HL-60 (cell line): ENCODE measurements at places on chromosomes 1 and 21.

GRCh38 chr1:27491748-27492700, 2.1 kb upstream of the WASF2 start:
- DNase-seq = no peak

DNA sequence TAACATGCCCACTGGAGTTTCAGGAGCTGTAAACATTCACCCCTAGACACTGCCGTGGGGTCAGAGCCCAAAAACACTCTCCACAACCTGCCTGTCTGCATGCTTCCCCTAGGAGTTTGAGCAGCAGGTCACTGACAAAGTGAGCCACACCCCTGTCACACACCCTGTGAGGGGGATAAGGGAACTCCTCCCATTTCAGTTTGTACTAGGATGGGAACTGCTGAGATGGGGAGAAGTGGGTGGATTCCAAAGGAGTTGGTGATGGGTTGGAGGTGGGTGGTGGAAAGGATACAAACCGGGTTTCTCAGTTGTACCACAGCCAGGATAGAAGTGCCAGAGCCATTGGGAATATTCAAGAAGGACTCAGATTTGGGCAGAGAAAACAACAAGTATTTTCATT, 140.2 kb downstream of the MIS18A start:
- no peak for DNase-seq

GRCh38 chr1:31239653-31240241, at the start of gene NKAIN1:
TSS of gene NKAIN1 (minus strand) at chr1:31239887. CDS start at chr1:31239547, 340 bp downstream.
- no peak for DNase-seq

DNA sequence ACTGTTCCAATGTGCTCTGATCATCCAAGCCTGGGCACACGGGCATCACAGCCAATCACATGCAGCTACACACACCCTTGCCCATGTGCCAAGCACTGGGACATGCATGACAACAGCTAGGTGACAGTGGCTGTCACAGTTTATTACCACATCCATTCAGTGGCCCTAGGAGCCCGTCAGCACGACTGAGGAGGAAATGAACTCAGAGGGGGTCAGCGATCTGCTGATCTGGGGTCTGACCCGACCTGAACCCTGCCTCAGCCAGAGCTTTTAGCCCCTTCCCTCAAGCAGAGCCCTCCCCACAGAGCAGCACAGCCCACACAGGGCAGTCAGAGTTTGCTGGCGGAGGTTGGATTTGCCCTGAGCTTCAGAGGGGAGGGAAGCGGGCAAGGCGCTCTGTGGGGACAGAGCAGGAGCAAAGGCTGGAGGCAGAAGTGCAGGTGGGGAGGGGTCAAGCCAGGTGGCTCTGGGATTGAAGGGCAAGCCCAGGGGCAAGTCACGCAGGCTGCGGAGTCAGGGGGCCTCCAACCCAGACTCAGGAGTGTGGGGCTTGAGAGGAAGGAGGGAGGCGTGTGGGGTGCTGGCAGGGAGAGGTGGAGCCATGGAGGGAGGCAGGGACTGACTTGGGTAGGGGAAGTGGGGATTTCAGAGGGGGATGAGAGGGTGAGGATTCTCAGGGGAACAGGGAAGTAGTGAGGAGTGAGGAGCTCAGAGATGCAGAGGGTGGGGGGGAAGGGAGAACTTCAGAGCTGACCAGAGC, 10.4 kb downstream of the SH3BGRL3 start:
- peak; percentile 90 for DNase-seq

- DNase-seq = no peak
Observed at GRCh38 chr1:66353257-66353656, 180.7 kb upstream of the SGIP1 start.

- DNase-seq = no peak
Observed at GRCh38 chr1:213409971-213410370, 358.9 kb downstream of the RPS6KC1 start.

DNA sequence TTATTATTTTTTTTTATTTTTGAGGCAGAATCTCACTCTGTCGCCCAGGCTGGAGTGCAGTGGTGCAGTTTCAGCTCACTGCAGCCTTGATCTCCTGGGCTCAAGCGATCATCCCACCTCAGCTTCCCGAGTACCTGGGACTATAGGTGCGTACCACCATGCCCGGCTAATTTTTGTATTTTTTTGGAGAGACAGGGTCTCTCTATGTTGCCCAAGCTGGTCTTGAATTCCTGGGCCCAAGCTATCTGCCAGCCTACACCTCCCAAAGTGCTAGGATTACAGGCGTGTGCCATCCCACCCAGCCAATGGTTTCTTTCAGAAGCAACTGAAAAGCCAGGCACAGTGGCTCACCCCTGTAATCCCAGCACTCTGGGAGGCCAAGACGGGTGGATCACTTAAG, 2.3 kb downstream of the KRTCAP2 start:
- DNase-seq = no peak

GRCh38 chr21:41858466-41859296, 20.5 kb downstream of the PRDM15 start:
- DNase-seq = no peak

DNA sequence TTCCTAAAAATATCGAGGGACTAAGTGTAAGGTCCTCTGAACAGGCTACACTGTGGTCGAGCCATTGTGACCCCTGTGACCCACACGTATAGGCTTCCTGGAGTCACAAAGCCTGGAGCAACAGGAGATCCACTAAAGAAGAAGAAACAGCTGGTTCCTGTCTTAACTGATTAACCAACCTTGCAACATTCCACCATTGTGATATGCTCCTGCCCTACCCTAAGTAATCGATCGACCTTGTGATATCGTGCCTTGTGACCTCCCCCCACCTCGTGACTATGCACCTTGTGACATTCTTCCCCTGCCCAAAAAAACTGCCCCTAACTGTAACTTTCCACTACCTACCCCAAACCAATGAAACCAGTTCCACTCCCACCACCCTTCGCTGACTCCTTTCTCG, 304.6 kb upstream of the FAM78B start:
- no peak for DNase-seq

DNA sequence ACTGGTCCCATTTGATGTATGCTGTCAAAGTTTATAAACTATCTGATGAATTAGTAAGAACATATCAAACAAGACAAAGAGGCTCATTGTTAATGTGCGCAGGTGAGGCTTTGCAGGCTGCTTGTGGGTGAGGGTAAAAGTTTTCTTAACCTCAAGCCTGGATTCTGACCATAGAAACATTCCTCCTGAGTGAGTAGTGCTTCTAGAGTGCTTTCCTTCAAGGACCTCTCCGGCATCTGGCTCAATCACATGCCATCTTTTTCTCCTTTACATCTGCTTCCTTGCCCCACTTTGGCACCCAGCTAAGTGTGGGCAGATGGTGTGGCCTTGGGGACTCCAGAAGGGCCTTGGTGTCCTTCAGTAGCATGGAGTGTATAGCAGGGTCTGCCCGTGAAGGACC, 104.0 kb downstream of the ROR1 start:
- DNase-seq = no peak

- DNase-seq = no peak
Observed at GRCh38 chr1:45013551-45014209, 1.6 kb downstream of the UROD start.

DNA sequence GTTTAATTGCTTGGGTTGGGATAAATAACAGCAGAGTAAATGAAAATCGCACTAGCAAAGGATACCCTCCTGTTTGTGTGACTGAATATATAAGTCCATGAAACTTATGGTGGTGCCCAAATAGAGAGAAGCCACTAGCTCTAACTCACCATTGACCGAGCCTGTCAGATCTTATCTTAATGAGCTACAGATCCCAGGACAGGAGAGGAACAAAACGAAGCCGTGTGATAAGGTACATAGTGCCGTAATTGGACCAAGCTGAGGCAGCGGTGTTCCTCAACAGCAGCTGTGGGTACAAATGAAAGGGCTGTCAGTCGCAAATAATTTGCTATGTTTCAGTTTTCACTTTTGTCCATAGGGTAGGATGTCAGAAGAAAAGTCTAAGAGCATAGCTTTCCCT, 276.1 kb downstream of the PTBP2 start:
- no peak for DNase-seq

GRCh38 chr1:18644973-18645746, 14.5 kb downstream of the PAX7 start:
- DNase-seq = no peak

DNA sequence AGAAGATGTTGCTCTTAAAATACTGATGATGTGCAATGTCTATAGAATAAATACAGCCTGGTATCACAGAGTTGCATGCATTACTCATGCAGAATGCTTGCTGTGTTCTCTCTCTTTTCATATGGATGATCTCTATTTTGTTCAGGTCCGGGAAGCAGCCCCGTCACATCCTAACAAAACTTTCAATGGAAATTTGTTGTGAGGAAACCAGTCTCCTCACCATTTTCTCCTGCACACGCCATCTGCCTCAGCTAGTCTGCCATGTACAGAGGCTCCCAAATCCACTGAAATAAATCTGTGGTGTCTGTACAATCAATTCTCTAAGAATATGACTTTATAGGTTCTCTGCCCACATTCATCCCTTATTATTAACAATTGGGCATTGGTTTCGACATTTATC, 42.4 kb downstream of the DAB1 start:
- no peak for DNase-seq

GRCh38 chr1:3340548-3341235, 113.8 kb upstream of the ARHGEF16 start:
- no peak for DNase-seq

GRCh38 chr1:245687636-245688535, 533.1 kb downstream of the KIF26B start:
- DNase-seq = no peak

GRCh38 chr1:34500451-34500850, 254.4 kb upstream of the GJB5 start:
- no peak for DNase-seq

- no peak for DNase-seq
Observed at GRCh38 chr1:47410068-47410455, 6.0 kb upstream of the FOXE3 start.

DNA sequence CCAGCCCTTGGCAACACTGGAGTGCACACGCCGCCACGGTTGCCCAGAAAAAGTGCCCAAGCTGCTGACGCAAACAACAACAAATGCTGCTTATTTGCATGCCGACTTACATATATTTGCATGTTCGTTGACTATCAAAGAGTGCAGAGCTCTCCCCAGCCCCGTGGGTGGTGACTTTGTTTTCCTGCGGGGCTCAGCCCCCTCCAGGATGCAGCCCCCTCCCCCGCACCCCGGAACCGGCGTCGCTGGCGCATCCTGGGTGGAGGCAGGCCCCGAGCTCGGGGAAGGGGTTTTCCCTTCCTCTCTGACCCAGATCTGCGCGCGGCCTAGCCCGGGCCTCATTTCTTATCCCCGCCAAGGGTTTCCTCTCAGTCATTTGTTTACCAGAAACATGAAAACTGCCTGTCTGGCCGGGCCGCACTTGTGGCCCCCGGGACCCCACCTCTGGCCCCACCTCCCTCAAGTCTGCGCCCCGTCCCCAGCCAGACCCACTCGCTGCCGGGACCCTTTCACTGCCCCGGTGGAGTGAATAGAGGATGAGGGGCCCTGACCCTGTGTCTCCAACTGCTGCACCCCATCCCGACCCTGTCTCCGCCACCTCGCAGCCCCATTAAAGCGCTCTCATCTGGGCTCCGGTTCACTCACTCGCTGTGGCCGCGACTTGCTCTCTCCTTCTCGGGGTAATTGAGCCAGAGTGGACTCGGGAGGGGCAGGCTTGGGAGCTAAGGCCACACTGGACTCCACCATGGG, 5.5 kb downstream of the TNFRSF25 start:
- no peak for DNase-seq

DNA sequence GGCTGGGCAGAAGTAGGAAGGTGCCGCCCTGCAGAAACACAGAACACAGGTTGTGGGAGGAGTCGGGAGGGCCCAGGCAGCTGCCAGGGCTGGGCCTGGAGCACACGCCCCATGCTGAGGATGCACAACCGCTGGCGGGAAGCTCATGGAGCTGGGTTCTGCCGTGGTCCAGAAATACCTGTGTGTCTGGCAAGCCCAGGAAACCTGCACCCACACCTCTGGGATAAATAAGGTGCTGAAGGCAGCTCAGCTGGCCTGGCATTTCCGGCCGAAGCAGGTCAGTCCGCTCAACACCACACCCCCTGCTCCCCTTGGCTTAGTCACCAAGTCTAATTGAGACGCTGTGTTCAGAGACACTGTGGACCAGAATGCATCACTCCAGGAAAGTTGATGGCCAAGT, 32.1 kb downstream of the CTNNBIP1 start:
- DNase-seq = no peak

DNA sequence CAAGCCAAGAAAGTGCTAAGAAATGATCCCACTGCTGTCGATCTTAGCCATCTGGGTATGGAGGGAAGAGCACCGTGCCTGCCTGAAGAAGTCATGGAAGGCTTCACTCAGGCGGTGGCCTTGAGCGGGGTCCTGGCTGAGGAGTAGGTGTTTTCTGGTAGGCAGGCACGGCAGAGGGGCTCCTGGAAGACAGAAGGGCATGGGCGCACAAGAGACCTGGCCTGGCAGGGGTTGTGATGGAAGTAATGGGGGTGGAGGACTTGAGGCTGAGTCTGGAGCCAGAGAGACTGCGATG, 185.1 kb downstream of the KAZN start:
- no peak for DNase-seq

DNA sequence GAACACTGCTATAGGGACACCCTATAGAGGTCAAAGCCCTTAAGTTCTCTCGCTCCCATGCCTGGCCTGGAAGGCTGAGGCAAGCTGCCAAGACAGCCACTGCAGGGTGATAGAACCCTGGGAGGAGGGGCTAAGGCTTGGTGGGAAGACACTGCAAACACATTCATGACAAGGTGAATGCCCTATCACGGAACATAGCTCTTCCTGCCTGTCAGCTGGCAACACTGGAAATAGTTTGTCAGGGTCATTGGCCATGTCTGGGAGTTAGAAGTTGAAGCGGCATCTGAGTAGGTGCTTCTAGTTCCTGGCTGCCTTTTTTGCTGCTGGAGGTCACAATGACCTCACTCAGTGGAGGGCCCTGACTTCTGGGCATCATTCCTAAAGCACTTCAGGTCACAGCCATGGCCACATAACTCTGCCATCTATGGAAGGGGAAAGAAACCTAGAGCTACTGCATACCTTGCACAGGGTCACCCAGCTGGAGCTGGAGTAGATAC, 4.2 kb downstream of the FABP3 start:
- DNase-seq = no peak

DNA sequence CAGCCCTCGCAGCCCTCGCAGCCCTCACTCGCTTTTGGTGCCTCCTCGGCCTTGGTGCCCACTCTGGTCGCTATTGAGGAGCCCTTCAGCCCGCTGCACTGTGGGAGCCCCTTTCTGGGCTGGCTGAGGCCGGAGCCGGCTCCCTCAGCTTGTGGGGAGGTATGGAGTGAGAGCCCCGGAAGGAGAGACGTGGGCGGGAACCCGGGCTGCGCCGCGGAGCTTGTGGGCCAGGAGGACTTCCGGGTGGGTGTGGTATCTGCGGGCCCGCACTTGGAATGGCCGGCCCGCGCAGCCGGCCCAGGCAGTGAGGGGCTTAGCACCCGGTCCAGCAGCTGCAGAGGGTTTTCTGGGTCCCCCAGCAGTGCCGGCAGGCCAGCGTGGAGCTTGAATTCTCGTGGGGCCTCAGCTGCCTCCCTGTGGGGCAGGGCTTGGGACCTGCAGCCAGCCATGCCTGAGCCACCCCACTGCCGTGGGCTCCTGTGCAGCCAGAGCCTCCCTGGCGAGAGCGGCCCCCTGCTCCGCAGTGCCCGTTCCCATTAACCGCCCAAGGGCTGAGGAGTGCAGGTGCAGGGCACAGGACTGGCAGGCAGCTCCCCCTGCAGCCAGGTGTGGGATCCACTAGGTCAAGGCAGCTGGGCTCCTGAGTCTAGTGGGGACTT, 9.9 kb upstream of the CFHR2 start:
- DNase-seq = no peak
